ENCODE measurements at places on chromosomes 16 and 17.

DNA sequence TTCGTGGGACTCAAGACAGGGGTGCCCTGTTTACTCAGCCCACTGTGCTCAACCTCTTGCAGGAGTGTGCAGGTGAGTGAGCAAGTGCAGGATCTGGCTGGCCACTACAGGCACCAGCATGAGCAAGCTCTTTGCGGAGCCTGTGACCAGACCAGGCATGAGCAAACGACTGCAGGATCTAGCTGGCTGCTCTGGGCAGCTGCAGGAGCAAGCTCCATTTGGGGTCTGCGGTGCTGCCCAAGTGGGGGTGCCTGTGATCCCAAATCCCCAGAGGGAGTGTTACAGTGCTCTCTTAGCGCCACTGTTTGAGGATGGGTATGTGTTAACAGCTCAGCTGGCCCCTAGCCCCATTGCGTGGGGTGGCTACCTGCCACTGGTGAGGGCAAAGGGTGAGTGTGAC lies 2.4 kb downstream of the USP6 start:
- no peak for DNase-seq

DNA sequence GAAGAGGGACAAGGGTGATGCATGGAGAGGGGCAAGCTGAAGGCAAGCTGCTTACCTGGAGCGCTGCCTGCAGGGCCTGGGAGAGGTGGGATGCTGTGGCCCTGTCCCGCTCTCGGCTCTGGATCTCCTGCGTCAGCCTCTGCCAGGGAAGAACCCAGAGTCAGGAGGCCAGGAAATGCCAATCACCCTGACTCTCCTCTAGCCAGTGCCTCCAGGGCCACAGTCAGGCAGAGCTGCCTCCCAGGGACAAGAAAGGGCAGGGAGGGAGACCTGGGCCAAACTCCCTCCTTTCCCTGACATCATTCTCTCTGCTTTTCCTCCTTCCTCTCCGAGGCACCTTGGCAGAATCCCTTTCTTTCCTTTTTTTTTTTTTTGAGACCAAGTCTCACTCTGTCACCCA lies 11.3 kb downstream of the CDK3 start:
- no peak for DNase-seq

DNA sequence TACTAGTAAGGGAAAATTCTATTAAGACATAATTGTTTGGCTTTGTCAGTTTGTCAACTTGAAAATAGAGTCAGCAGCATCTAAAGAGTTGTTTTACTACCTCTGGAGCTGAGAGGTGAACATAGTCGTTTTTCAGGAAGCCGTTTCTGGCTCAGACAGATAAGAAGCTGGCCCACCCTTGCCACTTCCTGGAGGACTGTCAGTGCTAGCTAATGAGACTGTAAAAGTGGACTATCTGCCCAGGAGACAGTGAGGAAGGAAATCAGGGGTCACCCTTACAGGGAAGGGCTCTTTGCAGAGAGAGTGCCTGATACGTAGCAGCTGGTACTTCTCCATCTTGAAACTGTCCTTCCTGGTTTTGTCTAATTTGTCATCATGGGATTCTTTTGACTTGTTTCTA lies 328.7 kb downstream of the WWOX start:
- DNase-seq: no peak

DNA sequence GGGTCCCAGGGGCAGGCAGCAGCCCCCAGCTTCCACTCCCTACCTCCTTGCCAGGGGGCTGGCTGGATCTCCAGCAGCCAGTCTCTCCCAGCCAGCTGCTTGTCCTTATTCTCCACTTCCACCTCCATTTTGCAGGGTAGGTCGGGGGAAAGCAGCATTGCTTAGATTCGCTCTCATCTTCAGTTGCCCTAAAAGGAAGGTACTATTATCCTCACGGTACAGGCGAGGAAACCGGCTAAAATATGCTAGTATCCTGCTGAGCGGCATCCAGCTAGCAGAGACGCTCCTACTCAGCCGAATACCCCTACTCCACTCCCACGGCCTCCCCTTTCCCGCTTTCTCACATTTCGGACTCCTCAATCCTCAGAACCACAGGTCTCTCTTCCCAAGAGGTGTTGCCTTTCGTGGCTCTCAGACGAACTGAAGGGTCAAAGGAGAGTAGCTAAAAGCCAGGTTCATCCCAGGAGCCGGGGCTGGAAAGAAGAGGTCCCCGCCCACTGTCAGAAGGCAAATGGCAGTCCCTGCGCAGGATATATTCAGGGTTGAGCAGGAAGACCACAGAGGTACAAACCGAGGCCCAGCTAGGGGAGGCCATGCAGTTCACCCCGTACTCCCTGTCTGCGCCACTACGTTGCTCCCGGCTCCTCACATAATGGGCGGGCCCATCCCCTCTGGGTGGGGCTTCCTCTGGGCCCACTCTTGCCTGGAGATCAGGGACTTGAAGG lies 1.7 kb upstream of the RAB11FIP4 start:
- DNase-seq: no peak

DNA sequence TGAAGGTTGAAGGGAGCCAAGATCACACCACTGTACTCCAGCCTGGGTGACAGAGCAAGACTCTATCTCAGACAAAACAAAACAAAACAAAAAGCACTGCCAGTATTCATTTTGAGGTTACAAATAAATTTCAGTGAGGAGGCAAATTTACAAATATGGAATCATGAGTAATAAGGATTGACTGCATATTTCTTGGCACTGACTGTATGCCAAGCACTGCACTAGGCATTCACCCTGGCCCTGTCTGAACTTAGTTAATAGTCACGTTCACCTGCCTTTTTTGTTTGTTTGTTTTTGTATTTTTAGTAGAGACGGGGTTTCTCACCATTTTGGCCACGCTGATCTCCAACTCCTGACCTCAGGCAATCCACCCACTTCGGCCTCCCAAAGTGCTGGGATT lies 5.1 kb downstream of the LDAF1 start:
- DNase-seq: no peak

GRCh38 chr17:80621335-80621996 lies 76.8 kb downstream of the RPTOR start:
- DNase-seq: no peak

- DNase-seq: no peak
Measured at GRCh38 chr17:29665481-29665810, 42.7 kb upstream of the CORO6 start.

- DNase-seq: no peak
Measured at GRCh38 chr17:39277110-39277509, 51.4 kb upstream of the STAC2 start.

DNA sequence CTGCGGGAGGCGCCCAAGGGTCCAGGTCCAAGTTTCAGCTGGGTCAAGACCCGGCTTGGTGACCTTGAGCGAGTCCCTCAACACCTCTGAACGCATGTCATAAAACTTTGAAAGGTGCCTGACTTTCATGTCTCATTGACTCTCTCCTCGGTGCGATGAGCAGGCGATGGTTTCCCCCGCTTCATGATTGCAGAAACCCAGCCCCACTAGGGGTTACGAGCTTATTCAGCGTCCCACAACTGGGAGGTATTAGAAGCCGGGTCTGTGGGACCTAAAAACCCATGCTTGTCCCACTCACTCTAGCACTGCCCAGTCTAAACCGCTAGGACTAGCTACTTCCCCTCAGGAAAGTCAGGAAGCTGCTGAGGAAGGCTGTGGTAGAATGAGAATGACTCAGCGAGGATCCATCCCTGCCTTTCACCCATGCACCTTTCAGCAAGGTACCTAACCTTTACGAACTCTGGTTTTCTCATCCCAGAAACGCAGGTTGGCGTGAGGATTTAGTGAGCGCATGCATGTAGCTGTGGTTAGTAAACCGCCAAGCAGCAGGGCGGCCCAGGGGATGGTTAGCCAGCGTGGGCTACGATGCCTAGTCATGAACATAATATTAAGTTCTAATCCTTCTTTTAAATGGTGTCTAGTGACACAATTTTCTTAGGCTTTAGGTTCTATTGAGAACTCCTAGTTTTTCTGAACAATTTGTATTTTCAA lies 26.2 kb upstream of the RFFL start:
- no peak for DNase-seq

- no peak for DNase-seq
Measured at GRCh38 chr17:17846003-17846402, 9.2 kb upstream of the SREBF1 start.

DNA sequence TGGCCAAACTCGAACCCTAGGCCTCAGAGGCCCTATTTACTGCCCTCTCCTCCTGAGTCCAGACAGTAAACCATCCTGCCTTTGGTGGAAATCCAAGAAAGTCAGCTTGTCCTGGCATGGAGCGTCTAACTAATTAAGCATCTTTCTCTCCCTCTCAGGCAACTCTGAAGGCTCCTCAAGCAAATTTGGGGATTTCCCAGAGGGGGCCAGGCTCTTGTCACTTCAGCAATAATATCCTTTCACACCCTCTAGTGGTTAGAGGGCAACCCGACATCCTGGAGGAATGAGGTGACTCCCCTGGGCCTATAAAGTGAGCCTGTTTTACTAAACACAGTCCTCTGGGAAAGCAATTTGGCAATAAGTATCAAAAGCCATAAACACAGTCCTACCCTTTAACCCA lies 60.4 kb downstream of the NOG start:
- DNase-seq: peak; percentile 6

DNA sequence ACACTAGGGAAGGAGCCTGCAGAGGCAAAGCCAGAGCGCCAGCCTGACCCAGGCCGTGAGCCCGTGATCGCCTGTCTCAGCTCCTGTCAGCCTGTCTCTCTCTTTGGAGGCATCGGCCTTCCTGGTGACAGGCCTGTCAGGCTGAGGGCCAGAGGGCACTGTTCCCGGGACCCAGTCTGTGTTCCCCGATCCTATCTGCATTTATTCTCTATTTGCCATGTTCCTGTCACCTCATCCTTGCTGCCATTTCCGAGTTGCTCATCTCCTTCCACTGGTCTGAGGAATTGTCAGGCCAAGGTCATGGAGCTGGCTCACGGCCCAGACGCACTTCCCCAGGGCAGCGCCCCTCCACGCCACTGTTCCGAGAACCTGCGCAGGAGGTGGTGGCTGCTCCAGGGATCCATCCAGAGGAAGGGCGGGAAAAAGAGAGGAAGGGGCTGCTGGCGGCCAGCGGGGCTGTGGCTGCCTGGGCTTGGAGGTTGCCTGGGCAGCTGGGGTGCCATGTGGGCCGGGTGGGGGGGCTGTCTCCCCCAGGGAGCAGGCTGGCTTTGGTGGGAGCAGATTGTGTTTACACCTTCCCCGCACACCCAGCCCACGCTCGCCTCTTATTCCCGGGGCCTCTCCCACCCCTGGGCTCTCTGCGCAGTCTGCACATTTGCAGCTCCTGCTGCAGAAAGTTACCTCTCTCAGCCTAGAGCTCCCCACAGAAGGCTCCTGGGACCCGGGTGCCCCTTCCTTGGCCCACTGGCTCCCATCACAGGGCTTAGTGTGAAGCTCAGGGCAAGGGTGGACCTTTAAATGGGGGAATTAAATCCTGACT lies 4.9 kb downstream of the PRCD start:
- no peak for DNase-seq

- no peak for DNase-seq
Measured at GRCh38 chr16:22672830-22673210, 141.1 kb upstream of the HS3ST2 start.

- no peak for DNase-seq
Measured at GRCh38 chr17:67412032-67412431, 35.0 kb downstream of the PITPNC1 start.

DNA sequence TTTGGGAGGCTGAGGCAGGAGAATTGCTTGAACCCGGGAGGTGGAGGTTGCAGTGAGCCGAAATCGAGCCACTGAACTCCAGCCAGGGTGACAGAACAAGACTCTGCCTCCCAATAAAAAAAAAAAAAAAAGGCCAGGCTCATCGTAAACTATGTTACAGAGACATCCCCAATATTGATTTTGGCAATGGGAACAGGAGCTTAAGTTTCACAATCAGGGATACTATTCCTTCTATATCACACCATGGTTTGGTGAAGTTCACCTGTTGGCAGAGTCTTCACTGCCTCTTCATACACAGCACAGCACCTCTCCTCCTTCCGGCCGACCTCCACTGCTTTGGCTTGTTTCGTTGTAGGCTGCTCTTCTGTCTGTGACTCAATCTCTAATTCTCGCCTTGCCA lies 21.2 kb downstream of the UTP6 start:
- no peak for DNase-seq

DNA sequence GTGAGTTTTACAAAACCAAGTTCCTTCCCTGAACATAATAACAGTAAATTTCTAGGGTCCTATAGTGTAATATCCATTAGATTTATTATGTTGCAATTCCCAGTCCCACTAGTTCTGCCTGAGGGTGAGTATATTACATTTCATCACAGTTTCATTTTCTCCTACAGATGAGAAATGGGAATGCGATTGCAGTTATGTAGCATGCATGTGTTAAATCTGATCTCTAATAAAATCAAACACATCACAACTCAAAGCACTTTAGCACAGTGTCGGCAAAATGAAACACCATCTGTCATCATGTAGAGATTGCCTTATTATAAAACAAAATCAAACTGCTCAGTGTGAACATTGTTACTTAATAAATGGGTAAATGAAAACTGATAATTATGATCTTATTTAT lies 180.5 kb upstream of the TOX3 start:
- no peak for DNase-seq

- DNase-seq: no peak
Measured at GRCh38 chr17:42541041-42541833, 5.2 kb downstream of the NAGLU start.

DNA sequence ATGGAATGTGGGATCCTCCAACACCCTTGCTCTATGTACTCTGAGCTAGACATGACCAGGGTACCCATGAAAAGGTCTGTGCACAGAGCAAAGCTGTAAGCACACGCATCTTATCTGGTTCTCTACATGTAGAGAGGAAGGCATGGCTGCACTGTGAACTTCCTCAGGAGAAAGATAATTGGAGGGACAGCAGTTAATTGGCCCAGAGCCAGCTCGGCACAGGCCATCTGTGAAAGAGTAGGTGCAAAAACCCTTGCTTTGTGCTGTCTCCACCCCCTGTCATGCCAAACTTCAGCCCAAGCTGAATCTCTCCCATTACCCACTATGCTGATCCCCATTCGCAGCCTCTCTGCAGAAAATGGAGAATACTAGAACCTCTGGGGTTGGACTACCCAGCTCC lies 241.0 kb downstream of the GRIN2A start:
- no peak for DNase-seq

GRCh38 chr16:351804-352520 lies 561 bp downstream of the AXIN1 start:
- DNase-seq: no peak

Measured in stimulated activated CD8-positive, alpha-beta memory T cell treated with anti-CD3 and anti-CD28 coated beads, Interleukin-7, amount 100 ng/mL, for 1 hour (primary cell).